ENCODE measurements at places on chromosomes 3 and 15.

DNA sequence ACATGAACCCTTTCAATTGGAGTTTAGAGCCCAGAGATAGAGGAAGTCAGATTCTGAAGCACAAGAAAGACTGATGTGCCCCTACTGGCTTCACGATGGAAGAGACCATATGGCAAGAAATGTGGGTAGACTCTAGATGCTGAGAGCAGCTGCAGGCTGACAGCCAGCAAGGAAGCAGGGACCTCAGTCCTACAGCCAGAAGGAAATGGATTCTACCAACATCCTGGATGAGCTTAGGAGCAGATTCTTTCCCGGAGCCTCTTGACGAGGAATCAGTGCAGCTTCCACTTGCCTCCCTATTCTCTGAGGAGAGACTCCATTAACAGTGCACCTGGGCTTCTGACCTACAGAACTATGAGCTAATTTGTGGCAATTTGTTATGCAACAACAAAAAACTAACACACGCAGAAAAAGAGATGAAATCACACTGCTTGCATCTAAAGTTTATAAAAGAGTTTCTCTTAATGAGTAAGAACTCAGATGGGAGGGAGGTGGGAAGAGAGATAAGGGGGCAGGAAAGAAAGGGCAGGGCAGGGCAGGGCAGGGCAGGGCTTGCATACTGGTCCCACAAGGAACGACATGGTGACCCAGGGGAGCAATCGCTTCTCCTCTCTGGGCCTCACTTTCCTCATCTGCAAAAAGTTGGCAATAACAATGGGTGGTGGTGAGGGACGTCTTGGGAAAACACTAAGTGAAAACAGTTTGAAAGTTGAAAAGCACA is 440.9 kb downstream of the FOXP1 start:
- no peak for DNase-seq

- DNase-seq, result no peak
Measured at GRCh38 chr3:190494907-190495306, 19.0 kb upstream of the IL1RAP start.

DNA sequence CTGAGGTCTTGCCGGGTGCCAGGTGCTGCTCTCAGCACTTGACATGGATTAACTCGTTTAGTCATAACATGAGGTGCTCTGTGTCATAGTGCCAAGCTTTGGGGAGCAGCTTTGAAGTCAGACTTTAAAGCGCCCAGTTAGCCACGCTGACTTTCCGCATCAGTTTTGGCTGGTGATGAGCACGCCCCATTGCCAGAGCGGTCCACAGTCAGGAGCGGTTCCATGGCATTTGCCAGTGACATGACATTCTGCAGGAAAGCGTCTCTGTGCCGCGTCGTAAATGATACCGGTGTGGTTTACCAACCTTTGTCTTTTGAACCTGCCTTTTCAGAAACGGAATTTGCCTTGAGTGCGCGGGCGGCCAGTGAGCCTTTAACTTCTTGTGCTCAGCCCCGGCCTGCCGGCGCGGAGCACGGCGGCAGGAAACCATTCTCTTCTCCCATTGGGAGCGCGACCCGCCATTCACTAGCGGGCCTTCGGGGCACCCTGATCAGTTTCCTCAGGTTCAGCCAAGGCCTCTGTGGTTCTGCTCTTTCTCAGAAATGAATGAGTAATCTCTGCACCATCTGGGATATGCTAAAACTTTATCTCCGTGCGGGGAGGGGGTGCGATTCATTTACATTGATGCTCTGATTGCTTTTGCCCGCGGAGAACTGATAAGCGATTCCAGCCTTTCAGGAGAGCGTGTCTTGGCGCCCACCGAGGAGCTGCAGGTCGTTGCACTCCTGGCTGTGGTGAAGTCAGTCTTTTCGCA is 1.7 kb upstream of the SLC2A2 start:
- peak; percentile 74 for DNase-seq

DNA sequence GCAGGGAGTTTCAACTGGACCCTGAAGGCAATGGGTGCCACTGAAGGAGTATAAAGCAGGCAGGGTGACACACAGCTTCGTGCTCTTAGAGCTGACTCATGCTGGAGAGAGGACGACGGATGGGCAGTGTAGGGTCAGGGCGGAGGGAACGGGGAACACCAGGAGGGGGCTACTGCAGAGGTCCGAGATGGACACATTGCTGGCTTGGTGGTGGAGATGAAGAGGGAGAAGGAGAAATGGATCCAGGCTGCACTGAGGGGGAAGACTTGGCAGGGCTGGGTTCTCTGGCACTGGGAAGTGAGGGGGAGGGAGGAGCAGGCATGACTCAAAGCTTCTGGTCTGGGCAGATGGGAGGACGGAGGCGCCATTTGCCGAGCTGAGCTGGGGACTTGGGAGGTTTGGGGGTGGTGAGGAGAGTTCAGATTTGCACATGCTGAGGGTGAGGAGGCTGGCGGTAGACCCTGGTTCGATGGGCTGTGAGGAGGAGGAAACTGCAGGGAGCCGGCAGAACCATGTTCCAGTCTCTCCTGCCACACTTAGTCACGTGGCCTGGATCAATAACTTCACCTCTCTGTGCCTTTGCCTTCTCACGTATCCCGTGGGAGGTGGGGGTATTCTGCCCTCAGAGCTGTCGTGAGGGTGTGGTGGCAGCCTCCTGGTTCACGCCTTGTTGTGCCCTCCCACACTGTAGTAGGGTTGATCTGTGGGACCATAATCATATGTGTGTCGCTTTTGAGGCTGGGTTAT is 4.6 kb upstream of the KCTD6 start:
- no peak for DNase-seq

DNA sequence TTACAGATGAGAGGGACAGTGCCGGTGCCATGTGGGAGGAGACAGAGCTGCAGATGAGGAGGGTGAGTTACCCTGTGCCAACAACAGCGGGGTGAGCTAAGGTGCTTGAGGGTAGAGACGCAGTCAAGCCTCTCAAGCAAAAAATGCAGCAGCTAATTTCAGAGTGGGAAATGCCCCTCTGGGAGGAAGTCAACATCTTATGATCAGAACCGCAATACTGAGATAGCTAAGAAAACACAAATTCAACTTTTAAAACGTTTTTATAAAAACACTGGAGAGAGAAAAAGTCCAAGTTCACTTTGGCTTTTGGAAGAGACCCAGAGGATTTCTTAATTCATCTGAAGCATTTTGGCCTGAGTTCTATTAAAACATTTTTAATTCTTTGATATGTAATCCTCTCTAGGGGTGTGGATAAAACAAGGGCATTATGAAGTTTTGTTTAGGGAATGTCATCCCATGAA is 319.2 kb downstream of the SLC9A9 start:
- DNase-seq, result no peak

DNA sequence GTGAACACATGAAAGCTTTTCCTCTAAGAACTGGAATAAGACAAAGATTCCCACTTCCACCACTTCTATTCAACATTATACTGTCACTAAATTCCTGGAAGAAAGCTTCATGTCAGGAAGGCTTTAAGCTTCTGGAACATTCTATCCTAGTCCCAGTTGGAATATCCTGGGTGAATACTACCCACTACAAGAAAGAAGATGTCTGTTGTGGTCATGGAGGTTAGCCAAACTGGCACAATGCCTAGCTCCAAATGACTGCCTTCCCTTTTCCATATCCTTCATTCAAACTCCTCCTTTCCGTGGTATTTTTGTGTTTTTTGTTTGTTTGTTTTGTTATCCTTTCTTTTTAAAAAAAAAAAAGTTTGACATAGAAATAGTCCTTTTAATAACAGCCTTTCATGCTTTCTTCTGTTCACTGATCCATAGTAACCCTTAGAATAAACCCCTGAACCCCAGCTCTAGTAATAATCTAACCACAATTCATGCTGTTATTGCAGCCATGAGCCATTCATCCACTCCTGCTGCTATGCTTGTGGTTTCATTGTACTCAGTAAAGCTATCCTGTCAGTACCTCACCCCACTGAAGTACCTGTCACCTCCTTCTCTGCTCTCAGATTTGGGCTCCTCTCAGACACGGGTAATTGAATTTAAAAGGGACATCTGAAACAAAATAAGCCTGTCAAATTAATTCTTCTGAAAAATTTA is 447.5 kb downstream of the IGSF11 start:
- no peak for DNase-seq

Data from sigmoid colon (tissue), 7 donors.